ENCODE measurements at places on chromosomes 3 and 15. TPM values are rescaled to one million over a fixed set of nuclear protein-coding genes. Genes with fewer than 3 reads are reported as not detected.

BBS4 gene
- 18.8 TPM for total RNA-seq

NR1I2 gene
- total RNA-seq = 0.20 TPM

WWTR1 gene
- 128 TPM for total RNA-seq

DNAJA4 gene
- total RNA-seq = 3.4 TPM

SIDT1 gene
- total RNA-seq = 0.20 TPM

GPR87 gene
- not detected for total RNA-seq

SLC27A2 gene
- total RNA-seq = 0.26 TPM

HCN4 gene
- not detected for total RNA-seq

RAB6B gene
- 4.2 TPM for total RNA-seq

NOX5 gene
- total RNA-seq = 0.39 TPM

CCDC71 gene
- total RNA-seq = 18.4 TPM

Measured in smooth muscle cell of the pulmonary artery (primary cell).